GM18507 (cell line): ENCODE measurements at places on chromosomes 4 and X.

DNA sequence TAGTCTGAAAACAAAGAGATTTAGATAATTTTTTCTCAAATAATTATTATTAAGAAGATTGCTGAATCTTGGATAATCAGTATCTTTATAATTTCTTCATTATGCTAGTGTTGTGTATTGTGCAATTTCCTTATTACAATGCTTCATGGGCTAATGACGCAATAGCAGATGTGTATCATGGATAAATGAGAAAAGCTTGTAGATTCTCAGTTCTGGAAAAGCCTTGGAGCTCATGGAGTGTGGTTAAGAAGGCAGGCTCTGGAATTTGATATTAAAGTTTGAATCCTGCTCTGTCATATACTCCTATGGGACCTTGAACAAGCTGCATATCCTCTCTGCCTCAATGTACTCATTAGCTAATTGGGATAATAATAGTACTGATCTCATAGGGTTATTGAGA lies 18.9 kb upstream of the CXCL8 start:
- no peak for DNase-seq

DNA sequence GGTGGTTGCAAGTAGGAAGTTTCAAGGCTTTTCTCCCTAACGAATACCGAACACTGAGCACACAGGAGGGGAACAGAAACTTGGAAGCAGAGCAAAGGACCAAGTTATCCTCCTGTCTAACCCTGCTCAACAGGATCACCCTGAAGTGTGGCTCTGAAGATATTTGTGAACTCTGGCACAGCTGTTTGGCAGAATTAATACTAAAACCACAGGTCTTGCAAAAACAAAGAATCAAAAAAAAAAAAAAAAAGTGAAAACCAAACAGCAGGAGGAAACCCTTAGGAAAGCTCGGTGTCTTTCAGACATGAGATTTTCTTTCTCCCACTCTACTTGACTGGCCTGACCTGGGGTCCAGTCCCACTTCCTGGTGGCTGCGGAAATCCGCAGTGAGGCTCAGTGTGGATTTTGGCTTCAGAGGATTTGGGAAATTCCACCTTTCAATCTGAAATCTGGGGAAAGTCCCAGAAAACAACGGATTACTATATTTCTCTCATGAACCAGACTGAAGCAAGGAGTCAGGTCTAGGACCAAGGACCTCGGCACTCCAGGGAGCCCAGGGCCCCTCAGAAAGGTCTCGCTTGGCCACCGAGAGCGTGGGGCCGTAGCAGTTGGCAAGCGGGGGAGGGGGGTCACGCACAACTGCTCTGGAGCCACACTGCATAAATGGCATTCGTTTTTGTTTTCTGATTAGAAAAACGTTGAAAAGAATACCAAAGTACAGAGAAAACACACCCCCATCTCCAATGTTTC lies 867 bp downstream of the TIFA start:
- DNase-seq, result no peak

DNA sequence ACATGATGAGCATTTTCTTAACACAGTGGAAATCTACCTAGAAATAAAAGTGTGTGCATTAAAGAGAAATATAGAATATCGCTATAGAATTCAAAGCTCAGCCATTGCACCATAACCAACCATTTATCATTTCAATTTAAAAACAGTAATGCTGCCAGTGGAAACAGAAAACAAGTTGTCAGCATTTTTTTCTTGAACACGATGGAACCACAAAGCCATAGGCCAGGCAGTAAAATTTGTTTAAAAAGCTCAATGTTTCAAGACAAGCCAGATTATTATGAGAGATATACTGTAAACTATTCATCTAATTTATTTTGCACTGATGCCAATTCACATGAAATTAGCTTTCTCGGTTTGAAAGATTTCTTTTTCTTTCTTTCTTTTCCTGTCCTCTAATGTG lies 46.7 kb upstream of the NRK start:
- DNase-seq, result no peak

- no peak for DNase-seq
These were observed 390.7 kb upstream of the ADGRL3 start for GRCh38 chr4:60809486-60809800.

DNA sequence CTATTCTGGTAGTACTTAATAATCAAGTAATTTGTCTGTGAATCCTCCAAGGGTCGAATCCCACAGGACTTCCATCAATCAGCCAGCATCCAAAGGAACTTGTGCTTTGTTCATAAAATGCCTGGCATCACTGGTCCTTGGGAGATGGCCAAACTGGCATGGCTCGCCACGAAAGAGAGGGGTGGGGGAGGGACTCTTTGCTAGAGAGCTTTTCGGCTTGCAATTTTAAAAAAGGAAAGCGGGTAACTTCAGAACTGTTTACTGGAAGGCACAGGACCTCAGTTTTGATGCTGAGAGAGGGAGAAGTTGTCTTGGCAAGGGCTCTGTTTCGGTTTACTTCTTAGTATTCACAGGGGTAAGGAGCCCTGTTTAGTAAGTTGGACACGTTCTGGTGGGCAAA lies 79.4 kb upstream of the FHL1 start:
- DNase-seq, result no peak

DNA sequence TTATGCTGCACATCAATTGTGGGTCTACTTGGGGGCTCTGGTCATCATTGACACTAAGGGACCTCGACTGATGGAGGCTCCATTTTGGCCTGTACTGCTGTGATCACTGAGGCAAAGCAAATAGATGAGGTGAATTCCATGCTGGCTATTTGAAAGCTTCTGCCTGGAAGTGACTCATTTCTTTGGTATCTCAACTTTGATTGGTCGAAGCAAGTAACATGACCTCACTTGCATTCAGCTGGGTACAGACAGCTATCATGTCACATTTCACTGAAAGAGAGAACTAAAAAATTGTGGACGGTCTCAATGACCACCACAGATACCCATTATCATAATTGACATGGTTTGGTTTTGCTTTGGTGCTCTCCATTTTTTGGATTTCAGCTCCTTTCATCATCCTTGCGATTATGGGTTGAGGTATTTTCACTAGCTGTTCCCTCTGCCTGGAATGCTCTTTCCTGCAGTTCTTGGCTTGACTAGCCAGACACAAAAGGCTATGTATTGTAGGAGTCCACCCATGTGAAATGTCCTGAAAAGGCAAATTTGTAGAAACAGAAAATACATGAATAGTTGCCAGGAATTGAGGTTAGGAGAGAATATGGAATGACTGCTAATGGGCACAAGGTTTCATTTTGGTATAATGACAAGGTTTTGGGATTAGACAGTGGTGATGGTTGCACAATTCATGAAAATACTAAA lies 369.2 kb upstream of the LCORL start:
- no peak for DNase-seq

GRCh38 chr4:8900588-8900987 lies 28.9 kb upstream of the HMX1 start:
- DNase-seq, result no peak

GRCh38 chrX:152306331-152306730 lies 144.8 kb downstream of the GABRA3 start:
- DNase-seq, result no peak
